ENCODE measurements at places on chromosomes 2 and 18.

GRCh38 chr2:241064008-241064801 is 37.9 kb downstream of the MTERF4 start:
- no peak for DNase-seq

GRCh38 chr18:9539283-9539682 is 64.0 kb downstream of the RALBP1 start:
- no peak for DNase-seq

GRCh38 chr18:78528411-78529258 is 451.0 kb upstream of the SALL3 start:
- DNase-seq, result no peak

DNA sequence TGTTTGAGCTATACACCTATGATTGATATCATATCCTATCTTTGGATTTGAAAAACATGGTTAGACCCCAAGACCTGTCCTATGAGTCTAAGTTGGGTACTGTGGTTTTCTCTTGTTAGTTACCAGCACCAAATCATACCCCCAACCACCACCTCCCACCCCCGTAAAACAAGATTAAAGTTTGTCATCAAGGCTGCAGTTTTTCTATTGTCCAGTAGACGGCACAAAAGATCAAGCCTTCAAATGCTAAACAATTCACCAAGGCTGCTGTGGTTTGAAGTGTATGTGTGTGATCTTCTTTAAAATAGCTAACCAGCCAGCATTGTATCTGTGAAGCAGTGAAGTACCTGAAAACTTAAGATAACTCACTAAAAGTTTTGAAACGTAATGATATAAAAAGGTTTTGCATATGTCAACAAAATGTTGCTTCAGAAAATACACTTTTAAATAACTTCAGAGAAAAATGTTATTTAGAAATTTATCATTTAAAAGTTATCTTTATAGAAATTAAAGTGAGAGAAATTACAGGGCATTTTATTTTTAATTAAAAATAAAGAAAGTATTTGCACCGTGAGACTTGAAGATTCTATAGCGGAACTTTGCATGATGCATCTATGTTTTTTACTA is 5.8 kb upstream of the MEIS1 start:
- no peak for DNase-seq

GRCh38 chr2:666441-666840 is 10.8 kb downstream of the TMEM18 start:
- DNase-seq, result no peak

- DNase-seq, result no peak
Observed at GRCh38 chr2:55968941-55969340, 45.4 kb upstream of the EFEMP1 start.

- DNase-seq, result no peak
Observed at GRCh38 chr2:120709608-120710041, 26.0 kb upstream of the GLI2 start.

DNA sequence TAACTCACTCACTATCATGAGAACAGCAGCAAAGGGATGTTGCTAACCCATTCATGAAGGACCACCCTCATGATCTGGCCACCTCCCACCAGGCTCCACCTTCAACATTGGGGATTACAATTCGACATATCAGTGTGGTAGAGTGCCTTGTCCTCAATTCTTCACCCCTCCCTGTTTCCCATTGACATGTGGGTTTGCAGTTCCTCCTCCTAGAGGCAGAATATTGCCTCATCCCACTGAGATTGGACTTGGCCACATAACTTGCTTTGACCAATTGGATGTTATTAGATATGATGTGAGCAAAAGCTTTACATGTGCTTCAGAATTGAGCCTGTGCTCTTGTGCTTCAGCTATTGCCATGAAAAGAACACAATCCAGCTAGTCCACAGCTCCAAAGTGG is 217.0 kb upstream of the CXCR4 start:
- no peak for DNase-seq

GRCh38 chr2:118687192-118687591 is 160.3 kb downstream of the EN1 start:
- DNase-seq, result no peak

GRCh38 chr2:149744865-149745264 is 157.3 kb upstream of the MMADHC start:
- no peak for DNase-seq
